Activated CD4-positive, alpha-beta T cell treated with anti-CD3 and anti-CD28 coated beads for 4 hours (primary cell): ENCODE measurements at places on chromosomes 5 and 9.

DNA sequence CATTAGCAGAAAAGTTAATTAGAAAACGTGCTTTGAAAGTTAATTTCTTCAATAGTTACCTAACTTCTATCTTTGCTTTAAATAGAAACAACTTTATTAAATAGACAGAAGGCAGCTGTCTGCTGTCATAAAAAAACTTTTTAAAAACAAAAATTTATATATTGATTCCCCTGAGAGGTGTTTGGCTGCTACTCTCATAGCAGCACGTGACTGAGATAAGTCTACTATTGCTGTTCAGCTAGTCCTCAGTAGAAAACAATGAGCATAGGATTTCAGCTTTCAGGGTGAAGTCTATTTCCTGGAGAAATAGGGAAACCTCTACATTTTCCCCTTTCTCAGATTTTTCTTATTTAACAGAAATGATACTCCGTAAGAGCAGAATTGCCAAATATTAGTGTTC lies 135.0 kb upstream of the FBN2 start:
- DNase-seq, result no peak

GRCh38 chr9:130663977-130664250 lies 480 bp upstream of the PRDM12 start:
- DNase-seq, result no peak

DNA sequence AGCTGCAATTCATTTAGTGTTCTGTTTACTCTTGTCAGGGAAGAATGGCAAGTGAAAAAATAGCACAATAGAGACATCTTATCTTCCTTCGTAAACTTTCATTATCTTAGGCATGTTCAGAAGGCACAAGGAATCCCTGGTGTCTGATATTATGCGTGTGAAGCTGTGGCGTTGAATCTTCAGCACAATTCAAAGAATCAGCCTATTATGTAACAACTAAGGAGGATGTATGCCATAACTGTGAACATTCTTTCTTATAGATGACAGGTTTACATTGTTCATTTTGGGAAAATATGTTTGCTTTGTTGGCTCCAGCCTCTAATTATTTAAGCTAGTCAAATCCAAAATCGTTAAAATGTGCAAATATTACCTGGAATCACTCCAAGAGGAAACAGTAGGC lies 446.1 kb downstream of the ANXA1 start:
- DNase-seq, result no peak

DNA sequence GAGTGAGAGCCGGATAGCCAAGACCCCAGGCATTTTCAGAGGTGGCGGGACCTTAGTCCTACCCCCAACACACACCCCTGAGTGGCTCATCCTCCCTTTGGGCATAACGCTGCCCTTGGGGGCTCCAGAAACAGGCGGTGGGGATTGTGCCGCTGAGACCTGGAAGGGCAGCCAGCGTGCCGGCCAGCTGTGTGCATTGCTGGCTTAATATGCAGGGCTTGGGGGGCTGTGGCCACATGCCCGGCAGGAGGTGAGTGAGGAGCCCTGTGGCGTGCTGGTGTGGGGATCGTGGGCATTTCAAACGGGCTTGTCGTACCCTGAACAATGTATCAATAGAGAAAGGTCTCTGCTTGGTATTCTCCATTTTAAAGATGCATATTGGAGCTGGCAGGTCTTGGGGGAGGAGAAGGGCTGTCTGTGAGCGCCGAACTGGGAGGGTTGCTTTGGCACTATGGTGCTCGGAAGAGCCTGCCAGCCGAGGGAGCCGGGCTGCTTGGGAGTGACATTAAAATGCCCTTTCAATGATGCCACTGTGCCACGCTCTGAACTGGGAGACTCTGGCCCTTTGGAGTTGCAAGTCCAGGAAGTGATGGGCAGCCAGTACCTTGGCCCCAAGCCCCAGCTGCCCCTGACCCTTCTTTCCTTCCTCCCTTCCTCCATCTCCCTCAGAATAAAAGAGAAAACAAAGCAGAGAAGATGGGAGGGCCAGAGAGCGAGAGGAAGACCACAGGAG lies 11.2 kb upstream of the OLFM1 start:
- DNase-seq, result no peak

DNA sequence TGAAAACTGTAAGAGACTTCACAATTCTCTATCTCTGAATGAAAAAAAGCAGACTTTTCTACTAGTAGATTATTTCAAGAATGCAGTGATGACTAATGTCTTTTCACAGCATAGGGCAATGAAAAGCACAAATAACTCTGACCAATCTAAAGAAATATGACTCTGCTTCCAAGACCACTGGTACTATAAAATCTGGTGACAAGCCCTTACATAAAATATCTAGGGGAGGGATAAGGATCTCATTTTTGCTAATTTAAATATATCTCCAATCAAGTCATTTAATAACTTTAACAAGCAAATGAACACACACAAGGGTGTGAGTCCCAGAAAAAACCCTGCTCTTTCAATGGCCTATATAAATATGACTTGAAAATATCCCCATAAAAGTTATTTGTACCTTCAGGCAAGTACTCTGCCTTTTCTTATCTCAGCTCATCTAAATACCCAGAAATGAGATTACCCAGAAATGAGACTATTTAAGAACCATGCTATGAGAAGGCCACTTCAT lies 105.2 kb downstream of the GNAQ start:
- no peak for DNase-seq

- peak; percentile 36 for DNase-seq
Observed at GRCh38 chr9:127805620-127806019, 2.9 kb downstream of the FPGS start.

- no peak for DNase-seq
Observed at GRCh38 chr9:110036286-110036685, 171.7 kb downstream of the C9orf152 start.

DNA sequence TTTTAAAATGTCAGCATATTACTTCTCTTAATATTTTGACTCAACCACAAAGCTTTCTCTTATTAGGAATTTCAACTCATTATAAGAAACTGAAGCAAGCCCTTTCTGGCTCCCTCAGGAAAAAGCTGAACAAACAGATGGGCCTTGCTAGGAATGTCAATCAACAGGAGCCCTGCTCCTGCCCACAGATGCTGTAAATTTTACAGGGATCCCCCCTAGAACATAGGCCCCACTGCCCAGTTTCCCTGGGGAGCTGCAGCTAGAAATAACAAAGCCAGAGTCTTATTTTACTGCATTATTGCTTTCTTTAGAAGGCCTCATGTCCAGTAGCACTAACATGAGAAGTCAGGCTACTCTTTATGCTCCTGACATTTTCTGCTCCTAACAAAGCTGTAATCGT lies 103.8 kb downstream of the PCSK1 start:
- no peak for DNase-seq

DNA sequence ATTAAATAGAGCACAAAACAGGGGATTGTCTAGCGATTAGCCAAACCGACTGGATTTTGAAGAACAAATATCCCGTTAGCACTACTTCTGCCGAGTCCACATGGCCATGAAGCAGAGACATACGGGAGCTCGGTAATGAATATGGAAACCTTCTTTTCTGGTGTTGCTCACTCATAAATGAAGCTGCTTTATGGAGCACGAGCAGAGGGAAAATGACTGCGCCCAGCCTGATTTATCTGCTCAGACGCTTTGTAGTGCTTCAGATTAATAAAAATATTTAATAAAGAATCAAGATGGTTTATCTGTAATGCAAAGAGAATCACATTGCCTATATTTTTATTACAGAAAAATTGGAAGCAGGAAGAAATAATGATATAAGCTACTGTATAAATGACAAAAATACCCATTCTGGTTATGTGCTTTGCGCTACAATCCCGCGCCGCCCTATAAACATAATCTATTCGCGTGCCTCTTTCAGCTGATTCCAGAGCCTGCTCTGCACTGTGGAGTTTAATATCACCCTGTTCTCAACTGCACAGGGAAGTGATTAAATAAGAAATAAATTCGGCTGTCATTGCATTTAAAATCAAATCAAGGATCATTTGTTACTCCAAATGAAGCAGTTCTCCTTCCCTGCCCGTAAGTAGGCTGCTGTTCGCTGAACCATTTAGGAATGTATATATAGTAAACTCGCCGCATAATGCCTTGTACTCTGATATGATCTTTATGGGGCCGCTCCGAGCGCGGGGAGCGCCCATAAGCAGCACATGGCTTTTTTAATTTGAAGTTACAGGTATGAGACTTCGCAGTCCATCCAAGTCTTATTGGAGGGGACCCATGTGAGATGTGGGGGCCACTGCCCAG lies 22.3 kb upstream of the UBAC1 start:
- no peak for DNase-seq

DNA sequence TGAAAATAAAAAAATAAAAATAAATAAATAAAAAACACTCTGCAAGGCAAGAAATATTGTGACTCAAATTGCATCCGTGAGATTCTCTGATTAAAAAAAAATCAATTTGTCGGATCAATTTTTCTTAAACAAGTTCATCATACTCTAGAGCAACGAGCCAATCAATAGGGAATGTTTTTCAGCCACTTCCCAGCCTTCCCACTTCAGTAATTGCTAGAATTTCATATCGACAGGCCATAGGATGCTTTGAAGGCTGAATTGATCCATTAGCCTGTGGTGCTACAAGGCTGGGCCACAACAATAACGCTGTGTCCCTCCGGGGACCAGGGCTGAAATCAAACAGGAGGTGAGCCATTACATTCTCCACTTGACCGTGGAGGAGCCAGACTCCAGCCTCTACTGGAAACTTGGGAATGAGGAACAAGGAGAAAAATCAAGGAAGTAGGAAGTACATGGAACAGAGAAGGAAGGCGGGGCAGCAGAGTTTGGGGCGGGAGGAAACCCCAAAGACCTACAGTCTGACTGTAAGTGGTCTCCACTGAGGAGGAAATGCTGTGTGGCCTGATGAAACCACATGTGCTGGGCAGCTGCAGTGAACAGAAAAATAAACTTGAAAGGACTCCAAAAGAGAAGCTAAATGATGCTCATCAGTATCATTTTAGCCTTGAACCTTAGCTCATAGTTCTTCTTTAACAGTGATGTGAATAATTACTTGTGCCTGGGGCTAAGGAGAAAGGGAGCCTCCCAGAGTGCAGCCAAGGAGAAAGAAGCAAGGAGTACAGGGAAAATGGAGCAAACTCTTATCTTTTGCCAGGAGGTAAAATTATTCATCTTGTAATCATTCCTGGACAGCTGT lies 308.6 kb downstream of the TLE1 start:
- DNase-seq, result no peak

- DNase-seq, result no peak
Observed at GRCh38 chr5:169945831-169946261, 34.4 kb downstream of the INSYN2B start.

- no peak for DNase-seq
Observed at GRCh38 chr5:83827111-83827557, 106.5 kb upstream of the HAPLN1 start.

GRCh38 chr9:86186696-86187095 lies 72.8 kb downstream of the C9orf153 start:
- no peak for DNase-seq

DNA sequence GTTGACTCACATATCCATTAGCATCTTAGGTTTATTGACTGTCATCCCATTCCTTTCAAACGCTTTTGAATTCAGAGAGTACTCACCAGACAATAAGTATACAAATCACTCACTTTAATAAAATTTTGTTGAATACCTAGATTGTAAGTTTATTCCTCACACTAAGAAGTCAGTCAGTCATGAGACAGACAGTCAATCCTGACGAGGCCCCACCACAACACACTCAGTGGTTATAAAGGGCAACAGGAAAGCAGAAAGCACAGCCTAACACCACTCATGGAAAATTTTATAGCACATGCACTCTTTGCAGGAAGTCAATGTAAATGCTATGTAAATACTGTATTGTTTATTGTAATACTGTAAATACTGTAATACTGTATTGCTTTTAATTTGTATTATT lies 176.3 kb upstream of the PTGER4 start:
- DNase-seq, result peak; percentile 44

DNA sequence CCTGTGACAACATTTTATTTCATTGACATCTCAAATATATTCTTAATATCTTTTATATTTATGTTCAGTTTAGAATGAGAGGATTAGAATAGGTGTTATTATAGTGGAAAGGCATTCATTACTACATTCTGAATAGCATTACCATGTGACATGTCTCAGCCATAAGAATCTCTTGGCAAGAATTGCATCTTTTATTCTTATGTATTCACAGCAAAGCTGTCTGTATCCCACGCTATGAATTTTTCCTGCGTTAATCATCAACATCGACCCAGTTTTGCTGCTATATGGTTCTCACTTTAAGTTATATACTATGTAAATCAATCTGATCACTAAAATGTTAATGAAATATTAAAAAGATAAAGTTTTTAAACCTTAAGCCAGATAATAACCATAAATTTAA lies 248.6 kb downstream of the TMEM232 start:
- DNase-seq, result no peak

- no peak for DNase-seq
Observed at GRCh38 chr5:113989278-113989912, 372.5 kb upstream of the KCNN2 start.

DNA sequence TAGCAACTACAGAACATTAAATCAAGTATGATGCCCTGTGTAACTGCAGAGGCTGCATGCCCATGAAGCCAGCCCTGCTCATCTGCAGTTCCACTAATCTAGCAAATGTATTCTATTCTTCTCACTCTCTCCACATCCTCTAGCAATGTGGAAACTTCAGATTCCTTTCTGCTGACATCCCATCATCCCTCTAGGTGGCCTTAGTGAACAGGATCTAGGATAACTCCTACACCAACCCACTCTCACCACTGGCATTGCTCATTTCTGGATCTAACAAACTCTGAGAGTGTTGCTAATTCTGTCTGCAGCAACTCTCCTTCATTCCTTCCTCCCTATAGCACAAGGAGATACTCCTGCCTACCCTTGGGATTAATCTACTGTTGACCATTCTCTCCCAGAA lies 80.8 kb downstream of the FAM81B start:
- DNase-seq, result no peak

DNA sequence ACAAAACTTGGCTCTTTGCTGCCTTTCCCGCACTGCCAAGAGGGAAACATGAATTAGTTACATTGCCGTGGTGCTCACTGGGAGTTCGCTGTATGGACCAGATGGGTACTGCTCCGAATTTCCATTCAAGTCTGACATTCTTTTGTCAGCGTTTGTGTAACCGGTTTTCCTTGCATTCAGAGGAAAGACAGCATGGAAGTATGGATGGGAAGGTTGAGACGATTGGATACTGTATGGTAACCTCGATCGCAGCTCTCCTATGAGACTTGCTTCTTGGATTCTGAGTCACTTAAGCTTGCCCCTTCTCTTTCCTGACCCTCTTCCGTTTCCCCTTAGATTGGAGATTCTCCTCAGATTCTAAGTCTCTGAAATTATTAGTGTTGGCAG lies 625 bp upstream of the UBLCP1 start:
- no peak for DNase-seq

- DNase-seq, result no peak
Observed at GRCh38 chr5:1161108-1161832, 40.1 kb upstream of the SLC6A19 start.
